ENCODE measurements at places on chromosomes 1 and 21. TPM values are rescaled to one million over a fixed set of nuclear protein-coding genes. Genes with fewer than 3 reads are reported as not detected.

Gene IFNGR2
- total RNA-seq: 4.1 TPM

Gene HHIPL2
- 0.07 TPM for total RNA-seq

Gene TNFAIP8L2
- total RNA-seq: 37.2 TPM

Gene PGLYRP3
- total RNA-seq: not detected

Gene RSBN1
- 23.6 TPM for total RNA-seq

Gene PPFIA4
- total RNA-seq: 6.4 TPM

Gene CPTP
- total RNA-seq: 20.4 TPM

Gene FMN2
- total RNA-seq: not detected

Gene SLAMF7
- total RNA-seq: 60.1 TPM

Gene CR1L
- not detected for total RNA-seq

Data from T-helper 1 cell treated with Interleukin-12 subunit alpha and Interleukin-12 subunit beta and Interleukin-4 antibody, amounts not matched to agents 30 ng/mL and 1 ng/mL, for 36 hours (primary cell).